Activated T-cell treated with anti-CD3 and anti-CD28 coated beads for 1 hour (primary cell): ENCODE measurements at places on chromosomes 6 and 20.

GRCh38 chr6:129568015-129568414, 142.0 kb downstream of the ARHGAP18 start:
- no peak for DNase-seq

DNA sequence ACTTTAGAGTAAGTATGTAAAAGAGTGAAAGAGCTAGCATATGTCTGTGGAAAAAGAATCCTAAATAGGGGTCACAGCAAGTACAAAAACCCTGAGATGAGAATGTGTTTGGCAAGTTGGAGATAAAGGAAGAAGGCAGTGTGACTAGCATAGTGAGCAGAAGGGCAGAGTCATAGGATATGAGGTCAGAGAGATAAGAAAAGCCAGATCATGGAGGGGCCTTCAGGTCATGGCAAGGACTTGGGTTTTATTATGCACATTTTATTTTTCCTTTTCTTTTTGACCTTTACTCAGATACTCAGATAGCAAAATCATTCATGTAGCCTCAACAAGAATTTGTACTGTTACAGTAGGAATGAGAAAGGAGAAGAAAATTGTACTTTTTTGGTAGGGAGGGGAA, 138.0 kb downstream of the GJA1 start:
- DNase-seq = no peak

GRCh38 chr6:139448051-139448649, 73.7 kb upstream of the CITED2 start:
- DNase-seq = no peak

GRCh38 chr6:3825331-3825831, 23.8 kb upstream of the FAM50B start:
- DNase-seq = no peak

GRCh38 chr20:37233548-37234253, 27.9 kb downstream of the GHRH start:
- no peak for DNase-seq

DNA sequence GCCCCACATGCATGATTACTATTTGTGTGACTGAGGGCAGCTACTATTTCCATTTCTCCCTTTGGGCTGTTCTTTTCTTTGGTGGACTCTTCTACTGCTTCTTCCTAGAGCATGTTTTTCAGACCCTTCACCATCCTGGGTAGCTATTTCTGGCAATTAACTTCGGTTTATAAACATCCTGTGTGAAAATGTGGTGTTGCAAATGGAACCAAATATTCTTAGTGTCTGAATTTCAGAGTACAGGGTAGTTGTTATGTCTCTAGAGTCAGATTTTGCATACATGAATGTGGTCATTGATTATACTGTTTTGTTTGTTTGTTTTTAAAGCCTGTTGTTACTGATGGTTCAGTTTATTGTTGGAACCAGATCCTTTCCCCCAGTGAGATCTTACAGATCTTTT, 49.7 kb downstream of the PROKR2 start:
- DNase-seq = no peak

- DNase-seq = peak; percentile 12
Observed at GRCh38 chr6:159929819-159930218, 39.0 kb downstream of the MAS1 start.

DNA sequence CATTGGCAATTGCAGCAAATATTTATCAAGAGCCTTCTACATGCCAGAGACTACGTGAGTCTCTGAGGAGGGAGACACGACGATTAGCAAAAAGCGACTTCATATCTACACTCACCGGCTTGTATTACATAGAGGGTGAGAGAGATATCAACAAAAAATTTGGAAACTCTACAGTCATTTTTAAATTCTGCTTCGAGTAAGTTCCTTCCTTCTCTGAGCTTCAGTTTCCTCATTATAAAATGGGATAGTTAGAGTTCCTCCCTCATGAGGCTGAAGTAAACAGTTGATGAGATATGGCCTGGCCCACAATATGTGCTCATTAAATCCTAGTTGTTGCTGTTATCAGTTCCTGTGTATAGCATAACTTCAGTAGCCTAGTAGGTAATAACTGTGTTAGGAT, 64.1 kb upstream of the SIRPA start:
- no peak for DNase-seq

DNA sequence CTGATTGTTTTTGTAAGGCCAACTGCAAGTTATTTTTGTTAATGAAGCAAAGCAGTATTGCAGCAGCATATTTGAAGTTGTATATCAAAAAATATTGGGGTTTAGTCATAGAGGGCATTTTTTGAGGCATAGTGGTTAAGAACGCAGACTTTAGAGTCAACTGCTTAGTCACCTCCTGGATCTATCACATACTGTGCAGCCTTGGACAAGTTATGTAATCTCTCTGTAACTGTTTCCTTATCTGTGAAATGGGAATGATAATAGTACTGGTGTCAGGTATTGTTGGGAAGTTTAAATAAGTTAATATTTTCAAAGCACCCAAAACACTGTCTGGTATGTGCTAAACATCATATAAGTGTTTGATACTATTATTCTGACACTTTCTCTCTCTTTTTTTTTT, 27.2 kb upstream of the EFHC1 start:
- no peak for DNase-seq

GRCh38 chr6:84926189-84927155, 162.1 kb upstream of the TBX18 start:
- no peak for DNase-seq

GRCh38 chr20:2116170-2116940, 14.7 kb downstream of the STK35 start:
- no peak for DNase-seq

DNA sequence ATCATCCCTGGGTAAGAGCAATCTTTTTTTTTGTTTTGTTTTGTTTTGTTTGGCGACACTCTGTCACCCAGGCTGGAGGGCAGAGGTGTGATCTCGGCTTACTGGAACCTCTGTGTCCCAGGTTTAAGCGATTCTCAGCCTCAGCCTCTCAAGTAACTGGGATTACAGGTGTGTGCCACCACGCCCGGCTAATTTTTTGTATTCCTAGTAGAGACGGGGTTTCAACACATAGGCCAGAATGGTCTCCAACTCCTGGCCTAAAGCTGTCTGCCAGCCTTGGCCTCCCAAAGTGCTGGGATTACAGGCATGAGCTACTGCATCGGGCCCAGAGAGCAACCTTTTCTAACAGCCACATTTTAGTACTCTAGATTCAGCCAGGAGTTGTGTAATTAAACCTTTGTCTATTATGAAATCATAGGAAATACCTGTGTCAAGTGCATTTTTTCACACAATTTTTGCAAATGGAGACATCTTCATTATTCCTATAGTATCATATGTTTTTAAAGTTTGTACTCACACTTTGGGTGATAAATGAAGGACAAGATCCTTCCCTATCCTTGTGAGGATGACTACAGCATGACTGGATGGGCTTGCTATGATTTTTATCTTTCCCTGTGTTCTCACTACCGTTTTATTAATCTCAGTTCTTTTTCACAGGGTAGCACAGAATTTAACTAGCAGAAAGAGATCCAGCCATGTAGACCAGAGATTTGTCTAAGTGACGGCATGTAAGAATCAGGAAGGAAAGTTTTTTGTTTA, 82.6 kb downstream of the OR2B2 start:
- no peak for DNase-seq

GRCh38 chr6:167979436-167980139, 17.9 kb upstream of the KIF25 start:
- no peak for DNase-seq

DNA sequence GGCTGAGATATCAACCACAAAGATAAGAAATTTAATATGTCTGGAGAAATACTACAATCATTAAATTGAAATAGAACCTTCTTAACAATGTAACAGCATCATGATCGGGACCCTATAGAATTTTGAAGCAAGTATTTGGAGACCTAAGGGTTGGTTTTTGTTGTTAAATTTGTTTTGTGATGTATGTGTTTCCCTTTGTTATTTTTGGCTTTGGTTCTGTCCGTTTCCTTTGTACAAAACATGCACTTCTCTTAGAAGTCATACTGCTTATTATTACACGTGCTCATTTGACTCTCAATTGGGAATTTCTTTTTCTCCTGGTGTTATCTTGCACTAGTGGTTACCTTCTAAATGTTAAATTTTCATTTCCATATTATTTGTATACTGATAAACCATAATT, 4.0 kb upstream of the PLN start:
- DNase-seq = no peak

- no peak for DNase-seq
Observed at GRCh38 chr6:39906318-39906761, 27.9 kb downstream of the MOCS1 start.

DNA sequence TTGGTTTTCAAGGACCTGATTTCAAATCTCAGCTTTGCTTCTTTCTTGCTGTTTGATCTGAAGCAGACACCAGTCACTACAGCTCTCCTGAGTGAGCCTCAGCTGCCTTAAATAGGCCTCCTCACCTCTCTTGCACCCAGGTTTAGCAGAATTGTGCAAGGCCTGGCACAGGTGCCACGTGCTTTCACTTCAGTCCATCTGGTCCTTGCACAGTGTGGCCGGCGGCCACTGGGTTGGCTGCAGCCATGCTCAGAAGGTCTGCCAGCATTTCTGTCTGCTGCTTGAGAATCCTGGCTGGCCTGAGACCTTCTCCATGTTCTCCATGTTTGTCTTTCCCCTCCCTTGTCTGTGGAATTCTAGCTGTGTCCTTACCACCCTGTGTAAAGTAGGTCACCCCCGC, 14.5 kb upstream of the DAAM2 start:
- no peak for DNase-seq

DNA sequence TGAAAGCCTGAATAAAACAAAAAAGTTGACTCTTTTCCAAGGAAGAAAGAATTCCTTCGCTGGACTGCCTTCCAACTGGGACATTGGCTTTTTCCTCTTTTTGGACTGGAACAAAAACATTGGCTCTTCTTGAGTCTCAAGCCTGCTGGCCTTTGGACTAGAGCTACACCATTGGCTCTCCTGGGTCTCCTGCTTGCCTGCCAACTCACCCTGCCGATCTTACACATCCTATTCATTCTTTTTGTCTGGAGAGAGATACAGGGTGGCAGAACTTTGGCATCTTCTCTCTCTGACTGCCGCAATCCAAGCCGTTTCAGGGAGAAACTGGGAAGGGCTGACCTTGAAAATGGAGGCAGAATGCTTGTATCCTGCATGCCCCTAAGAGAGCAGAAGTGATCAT, 20.2 kb downstream of the DDO start:
- DNase-seq = no peak

DNA sequence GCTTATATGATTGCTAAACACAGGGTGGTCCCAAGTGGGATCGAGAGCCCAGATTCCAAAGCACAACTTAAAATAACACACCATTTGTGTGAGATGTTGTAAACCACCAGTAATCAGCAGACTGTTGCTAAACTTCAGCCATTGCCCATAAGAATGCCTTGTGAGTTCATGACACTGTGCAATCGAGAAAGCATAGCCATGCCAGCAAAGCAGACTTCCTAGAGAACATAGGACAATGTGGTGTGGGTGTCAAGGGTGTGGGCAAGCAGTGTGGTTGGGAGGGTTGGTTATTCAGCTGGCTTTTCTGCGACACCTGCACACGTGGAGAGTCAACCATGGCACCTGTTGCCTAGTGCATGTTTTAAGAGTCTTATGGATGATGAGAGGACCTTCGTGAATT, 16.1 kb upstream of the CALHM6 start:
- DNase-seq = no peak

- DNase-seq = no peak
Observed at GRCh38 chr6:142376800-142377496, 75.1 kb downstream of the ADGRG6 start.

DNA sequence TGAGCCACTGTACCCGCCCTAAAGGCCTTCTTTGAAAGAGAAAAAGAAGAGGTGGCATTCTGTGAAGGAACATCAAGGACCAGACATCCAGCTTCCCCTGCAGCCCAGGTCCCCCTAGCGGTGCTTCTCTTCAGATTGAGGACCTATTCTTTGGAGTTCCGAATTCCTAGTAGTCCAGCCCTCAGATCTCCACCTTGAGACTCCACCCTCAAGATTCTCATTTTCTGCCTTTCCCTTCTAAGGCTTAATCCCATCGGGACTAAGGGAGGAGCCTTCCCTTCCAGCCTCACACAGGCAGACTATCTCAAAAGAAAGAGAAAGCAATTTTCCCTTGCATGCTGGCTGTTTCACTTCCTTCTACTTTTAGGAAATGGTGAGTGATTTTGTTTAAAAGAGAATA, 32.5 kb downstream of the MUC22 start:
- peak; percentile 23 for DNase-seq

DNA sequence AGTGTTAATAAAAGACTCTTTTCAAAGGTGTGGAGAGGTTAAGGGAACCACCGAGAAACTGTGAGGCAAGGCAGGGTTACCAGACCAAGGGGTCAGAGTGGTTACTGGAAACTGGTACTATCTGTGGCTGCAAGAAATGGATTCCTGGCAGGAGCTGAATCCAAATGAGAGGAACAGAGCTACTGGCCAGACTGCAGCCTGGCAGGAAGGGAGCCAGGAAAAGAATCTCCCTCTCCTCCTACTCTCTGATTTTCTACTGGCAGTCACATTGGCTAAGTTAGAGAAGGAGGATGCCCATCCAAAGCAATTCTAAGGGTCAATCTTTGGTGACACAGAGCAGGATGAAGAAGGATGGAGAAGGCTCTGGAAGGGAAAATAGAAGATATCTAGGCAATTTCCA, 211.5 kb downstream of the GRM1 start:
- DNase-seq = no peak

DNA sequence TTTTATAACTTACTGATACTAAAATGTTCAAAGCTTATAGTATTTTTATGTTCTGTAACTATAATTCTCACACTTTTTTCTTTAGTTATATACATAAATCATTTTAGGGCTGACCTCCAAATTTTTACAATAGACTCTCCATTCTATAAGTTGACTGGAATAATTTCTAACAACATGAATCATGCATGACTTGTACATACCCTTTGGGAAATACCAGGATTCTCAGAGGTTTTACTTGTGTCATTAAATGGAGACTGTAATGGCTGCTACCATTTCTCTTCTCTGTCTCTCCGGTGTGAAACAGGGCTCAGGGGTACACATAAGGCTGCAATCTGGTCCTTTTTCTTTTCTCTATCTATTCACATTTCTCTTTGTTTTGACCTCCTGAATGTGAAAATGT, 222.2 kb upstream of the FLRT3 start:
- DNase-seq = no peak

DNA sequence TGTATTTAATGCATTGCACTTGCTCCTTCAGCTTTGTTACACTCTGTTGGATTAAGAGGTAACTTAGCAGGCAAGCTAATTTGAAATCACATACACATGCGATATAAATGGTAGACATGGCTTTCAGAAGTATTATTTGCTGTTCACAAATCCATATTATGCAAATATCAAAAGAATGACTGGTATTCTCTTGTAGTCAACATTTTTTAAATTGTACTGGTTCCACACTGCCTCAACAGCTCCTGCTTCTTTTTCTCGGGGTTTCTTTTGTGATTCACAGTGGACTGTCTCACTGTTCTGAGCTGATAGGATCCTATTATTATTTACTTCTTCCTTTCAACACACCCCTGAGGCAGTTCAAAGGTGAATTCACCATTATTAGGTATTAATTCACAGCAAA, 927.4 kb downstream of the KIF16B start:
- DNase-seq = no peak

DNA sequence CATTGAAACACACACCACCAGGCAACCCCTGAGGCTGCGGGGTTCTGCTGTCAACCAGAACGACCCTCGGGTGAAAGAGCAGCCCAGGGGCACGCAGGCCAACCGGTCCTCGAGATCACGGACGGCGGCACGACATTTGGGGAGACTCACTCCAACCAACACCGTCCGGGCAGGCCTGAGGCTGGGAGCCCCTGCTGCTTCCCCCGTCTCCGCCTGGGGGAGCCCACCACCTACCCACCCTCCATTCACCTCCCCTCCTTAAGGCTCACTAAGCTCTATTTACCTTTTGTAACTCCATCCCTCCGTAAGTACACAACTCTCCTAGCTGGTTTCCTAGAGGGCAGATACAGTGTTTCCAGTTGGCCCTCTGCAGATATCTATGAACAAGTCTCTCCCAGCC, 971.3 kb upstream of the DEFB115 start:
- DNase-seq = no peak
